Immature natural killer cell (primary cell): ENCODE measurements at places on chromosomes 1 and 21.

GRCh38 chr1:165376041-165376810 lies 19.7 kb upstream of the LMX1A start:
- no peak for DNase-seq

- no peak for DNase-seq
Observed at GRCh38 chr1:171422511-171422910, 62.8 kb upstream of the PRRC2C start.

DNA sequence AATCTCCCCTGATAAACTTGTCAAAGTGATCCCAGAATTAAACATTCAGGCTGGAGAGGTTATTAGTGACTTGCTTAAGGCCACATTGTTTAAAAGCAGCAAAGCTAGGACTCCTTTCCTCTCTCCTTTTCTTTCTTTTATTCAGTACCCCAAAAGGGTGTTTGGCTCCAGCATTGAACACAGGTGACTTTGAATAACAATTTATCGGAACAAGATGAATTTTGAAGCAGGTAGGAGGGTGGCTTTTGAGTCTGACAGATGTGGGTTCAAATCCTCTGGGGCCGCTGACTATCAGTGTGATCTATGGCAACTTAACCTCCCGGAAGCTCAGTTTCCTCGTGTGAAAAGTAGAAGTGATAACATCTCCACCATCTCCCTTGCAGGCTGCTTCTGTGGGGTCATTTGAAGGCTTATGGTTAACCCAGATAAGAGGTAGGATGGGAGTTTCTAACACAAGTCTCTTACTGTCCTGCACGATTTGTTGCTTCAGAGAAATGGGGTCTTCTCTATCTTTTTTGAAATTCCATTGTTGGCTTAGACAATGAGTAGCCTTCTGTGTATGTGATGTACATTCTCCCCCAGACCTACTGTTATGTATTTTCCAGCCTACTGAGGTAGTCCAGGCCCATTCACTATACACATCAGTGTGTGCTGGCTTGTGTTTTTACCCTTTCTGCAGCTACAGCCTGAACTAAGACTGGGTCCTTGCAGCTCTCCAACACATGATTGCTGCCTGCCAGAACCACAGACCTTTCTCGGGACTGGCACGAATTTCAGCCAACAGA lies 29.0 kb downstream of the JUN start:
- peak; percentile 78 for DNase-seq

DNA sequence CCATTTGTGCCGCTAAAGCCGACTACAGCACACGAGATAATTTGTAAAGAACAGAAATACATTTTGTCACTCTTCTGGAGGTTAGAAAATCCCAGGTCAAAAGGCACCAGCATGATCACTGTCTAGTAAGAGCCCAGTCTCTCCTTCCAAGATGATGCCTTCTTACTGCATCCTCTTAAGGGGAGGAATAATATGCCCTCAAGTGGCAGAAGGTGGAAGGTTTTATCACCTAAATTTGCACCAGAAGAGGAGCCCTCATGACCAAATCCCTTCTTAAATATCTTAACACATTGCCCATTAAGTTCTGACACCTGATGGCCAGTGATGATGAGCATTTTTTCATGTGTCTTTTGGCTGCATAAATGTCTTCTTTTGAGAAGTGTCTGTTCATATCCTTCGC lies 326.7 kb upstream of the RGS18 start:
- DNase-seq, result no peak
